Endothelial cell of umbilical vein (primary cell): ENCODE measurements at places on chromosomes 7 and 10. TPM values are rescaled to one million over a fixed set of nuclear protein-coding genes. Genes with fewer than 3 reads are reported as not detected.

NUDT13 gene
- total RNA-seq: 2.3 and 2.6 TPM in 2 replicates

NKX2-3 gene
- not detected in 2 replicates for total RNA-seq

GPR26 gene
- not detected in 2 replicates for total RNA-seq

CYP26C1 gene
- 2.0 and 3.0 TPM in 2 replicates for total RNA-seq

AOAH gene
- total RNA-seq: not detected in 2 replicates

KBTBD2 gene
- total RNA-seq: 36.6 and 37.0 TPM in 2 replicates

SYNPO2L gene
- total RNA-seq: not detected in 2 replicates

MYH16 gene
- 0.09 and 0.11 TPM in 2 replicates for total RNA-seq

VIPR2 gene
- not detected in 2 replicates for total RNA-seq

ZNF467 gene
- total RNA-seq: 6.5 and 8.9 TPM in 2 replicates

NME8 gene
- not detected in 2 replicates for total RNA-seq

KDM7A gene
- total RNA-seq: 4.9 and 7.3 TPM in 2 replicates

DNAJB9 gene
- total RNA-seq: 11.9 and 13.4 TPM in 2 replicates

UPK3BL2 gene
- 29.8 and 30.6 TPM in 2 replicates for total RNA-seq

C10orf62 gene
- total RNA-seq: not detected in 2 replicates

ELN gene
- total RNA-seq: 0.18 and 1.7 TPM in 2 replicates

CFAP70 gene
- 0.12 and 0.27 TPM in 2 replicates for total RNA-seq

CUBN gene
- total RNA-seq: 2.7 and 3.0 TPM in 2 replicates

OR2A7 gene
- total RNA-seq: 0.21 TPM in 1 of 2 replicates, not detected in the other

ZNF117 gene
- total RNA-seq: 12.6 and 24.7 TPM in 2 replicates

ACTL6B gene
- not detected in 2 replicates for total RNA-seq

C10orf53 gene
- not detected in 2 replicates for total RNA-seq

TMEM130 gene
- total RNA-seq: not detected in 2 replicates

GATA3 gene
- 30.9 and 33.0 TPM in 2 replicates for total RNA-seq

PTCD1 gene
- total RNA-seq: 6.9 and 9.6 TPM in 2 replicates

NODAL gene
- total RNA-seq: not detected in 2 replicates

PNLIPRP3 gene
- not detected in 2 replicates for total RNA-seq

CYP26A1 gene
- total RNA-seq: 2.1 and 4.4 TPM in 2 replicates

ADGRA1 gene
- not detected in 2 replicates for total RNA-seq

EPO gene
- total RNA-seq: not detected in 2 replicates
